ENCODE measurements at places on chromosomes 1 and 21.

DNA sequence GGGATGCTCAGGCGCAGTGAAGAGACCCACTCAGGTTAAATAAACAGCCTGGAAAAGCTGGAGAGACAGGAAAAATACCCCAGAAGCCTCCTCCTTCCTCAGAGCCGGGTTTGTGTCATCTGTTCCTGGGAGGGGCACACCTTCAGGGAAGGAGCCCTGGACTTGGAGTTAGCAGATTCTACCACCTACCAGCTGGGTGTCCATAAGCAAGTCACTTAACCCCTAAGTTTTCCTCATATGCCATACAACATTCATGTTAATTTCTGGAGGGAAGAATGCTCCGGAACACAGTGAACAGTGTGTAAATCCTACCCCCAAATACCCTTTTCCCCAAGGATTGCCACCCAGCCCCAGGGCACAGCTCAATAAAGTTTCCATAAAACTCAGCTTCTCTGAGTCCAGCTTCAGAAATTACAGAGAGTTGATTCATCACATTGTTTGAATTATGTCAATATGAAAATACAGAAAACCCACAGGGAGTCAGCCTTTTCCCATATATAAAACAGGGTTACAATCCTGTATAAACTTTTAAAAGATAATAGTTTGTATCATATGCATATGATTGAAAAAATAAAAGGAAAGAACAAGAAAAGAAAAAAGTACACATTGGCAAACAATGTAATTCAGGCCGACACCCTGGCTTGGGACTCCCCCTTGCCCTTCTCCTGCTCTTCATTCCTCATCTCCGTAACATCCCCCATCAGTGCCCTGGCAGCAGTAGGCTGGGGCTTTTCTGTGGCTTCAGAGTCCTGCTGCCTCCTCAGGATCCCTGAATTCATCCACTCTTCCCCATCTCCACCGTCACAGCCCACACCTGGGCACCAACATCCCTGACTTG is 291.8 kb upstream of the USP24 start:
- no peak for DNase-seq

GRCh38 chr21:45335761-45336534 is 48.3 kb upstream of the POFUT2 start:
- no peak for DNase-seq

DNA sequence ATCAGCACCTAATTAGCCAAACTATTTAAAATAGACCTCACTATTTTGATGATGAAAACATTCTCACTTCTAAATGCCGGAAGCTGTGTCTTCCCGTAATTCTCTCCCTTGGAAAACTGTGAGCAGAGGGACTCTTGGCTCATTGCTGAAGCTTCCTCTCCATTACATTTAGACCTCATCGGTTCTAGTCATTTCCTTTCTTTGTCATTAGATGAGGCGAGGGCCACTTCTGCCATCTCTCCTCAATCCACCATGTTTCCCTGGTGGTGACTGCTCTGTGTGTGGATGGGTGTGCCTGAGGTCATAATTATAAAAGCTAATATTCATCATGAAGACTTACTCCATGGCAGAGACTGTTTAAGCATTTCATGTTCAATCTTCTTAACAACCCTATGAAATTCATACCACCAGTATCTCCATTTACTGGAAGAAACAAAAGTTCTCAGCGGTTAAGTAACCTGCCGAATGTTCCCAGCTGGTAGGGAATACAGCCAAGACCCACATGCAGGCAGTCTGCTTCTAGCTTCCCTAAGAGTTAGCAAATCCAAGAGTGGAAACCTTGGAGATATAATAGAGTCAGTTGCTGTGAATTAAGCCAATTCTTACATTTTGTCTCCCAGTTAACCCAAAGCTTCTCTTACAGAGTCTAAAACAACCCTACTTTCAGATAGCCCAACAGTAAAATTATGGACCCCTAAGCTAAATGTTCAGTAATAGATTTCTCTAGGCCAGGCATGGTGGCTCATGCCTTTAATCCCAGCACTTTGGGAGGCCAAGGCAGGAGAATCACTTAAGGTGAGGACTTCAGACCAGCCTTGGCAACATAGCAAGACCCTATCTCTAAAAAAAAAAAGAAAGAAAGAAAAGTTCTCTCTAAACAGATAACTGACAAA is 156.2 kb downstream of the ZBTB18 start:
- no peak for DNase-seq

DNA sequence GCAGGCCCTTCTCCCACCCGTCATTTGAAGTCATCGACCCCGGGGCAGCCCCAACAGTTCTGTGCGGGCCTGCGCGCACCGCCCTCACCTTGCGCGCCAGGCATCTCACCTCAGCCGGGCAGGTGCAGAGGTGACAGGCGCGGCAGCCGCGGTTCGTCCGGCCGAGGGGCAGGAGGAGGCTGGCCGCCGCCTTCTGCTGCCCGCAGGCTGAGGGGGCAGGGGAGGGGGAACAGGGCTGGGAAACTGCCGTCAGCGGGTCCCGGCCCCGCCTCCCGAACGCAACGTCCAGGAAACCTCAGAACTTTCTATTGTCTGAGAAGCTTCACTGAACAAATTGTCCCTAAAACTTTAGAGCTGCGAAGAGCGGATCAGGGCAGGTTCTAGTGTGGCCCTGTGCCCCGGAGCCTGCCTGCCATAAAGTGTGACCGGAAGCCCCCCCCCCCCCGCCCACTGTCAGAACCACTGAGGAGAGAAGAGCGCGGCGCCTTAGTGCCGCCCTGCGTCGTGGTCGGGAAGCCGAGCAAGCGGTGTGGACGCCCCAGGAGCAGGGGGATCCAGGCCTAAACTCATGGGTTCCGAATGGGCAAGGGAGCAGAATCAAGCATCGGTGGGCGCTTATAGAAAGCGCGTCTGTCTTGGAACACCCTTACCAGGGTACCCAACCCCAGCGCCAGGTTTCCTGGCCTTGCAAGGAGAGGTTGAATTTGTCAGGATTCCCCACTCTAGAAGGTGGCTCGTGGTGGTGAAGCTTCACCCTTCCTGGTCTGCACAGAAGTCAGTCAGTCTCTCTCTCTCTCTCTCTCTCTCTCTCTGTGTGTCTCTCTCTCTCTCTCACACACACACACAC is 13.3 kb upstream of the TBX15 start:
- DNase-seq = no peak

GRCh38 chr1:161200421-161200991 is 1.7 kb upstream of the ADAMTS4 start:
- no peak for DNase-seq

- DNase-seq = no peak
Observed at GRCh38 chr1:97190326-97190725, 468.7 kb downstream of the PTBP2 start.

- DNase-seq = no peak
Observed at GRCh38 chr1:119806489-119806888, 4.8 kb downstream of the REG4 start.

DNA sequence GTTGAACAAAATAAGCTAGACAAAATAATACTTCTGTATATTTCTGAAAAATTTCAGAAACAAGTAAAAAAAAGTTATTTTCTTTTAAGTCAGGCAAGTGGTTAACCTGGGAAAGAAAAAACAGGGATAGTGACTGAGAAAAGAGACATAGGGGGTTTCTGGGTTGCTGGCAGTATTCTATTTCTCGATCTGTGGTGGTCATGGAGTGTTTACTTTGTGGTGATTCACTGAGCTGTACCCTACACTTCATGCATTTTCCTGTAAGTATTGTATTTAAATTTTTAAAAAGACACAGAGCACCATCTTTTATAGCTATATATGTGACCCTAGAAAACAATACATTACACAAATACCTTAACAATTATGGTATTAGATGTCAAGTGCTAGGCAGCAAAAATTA is 58.2 kb downstream of the ZNF644 start:
- no peak for DNase-seq

- no peak for DNase-seq
Observed at GRCh38 chr1:187244623-187245022, 415.9 kb downstream of the PLA2G4A start.

GRCh38 chr1:176863613-176864012 is 300.9 kb downstream of the ASTN1 start:
- no peak for DNase-seq

DNA sequence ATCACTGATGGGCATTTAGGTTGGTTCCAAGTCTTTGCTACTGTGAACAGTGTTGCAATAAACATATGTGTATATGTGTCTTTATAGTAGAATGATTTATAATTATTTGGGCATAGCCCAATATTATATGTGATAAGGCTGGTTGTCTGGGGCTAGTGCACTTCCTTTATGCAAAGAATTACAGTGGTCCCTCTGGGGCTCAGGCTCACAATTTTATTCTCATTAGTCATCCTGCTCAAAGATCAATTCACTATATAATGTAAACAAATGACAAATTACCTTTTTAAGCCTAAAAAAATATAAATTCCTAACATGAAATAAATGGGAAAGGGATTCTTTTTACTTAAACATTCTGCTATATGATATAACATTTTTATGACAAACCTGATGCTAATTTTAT is 5.0 kb downstream of the PLPPR4 start:
- DNase-seq = no peak

DNA sequence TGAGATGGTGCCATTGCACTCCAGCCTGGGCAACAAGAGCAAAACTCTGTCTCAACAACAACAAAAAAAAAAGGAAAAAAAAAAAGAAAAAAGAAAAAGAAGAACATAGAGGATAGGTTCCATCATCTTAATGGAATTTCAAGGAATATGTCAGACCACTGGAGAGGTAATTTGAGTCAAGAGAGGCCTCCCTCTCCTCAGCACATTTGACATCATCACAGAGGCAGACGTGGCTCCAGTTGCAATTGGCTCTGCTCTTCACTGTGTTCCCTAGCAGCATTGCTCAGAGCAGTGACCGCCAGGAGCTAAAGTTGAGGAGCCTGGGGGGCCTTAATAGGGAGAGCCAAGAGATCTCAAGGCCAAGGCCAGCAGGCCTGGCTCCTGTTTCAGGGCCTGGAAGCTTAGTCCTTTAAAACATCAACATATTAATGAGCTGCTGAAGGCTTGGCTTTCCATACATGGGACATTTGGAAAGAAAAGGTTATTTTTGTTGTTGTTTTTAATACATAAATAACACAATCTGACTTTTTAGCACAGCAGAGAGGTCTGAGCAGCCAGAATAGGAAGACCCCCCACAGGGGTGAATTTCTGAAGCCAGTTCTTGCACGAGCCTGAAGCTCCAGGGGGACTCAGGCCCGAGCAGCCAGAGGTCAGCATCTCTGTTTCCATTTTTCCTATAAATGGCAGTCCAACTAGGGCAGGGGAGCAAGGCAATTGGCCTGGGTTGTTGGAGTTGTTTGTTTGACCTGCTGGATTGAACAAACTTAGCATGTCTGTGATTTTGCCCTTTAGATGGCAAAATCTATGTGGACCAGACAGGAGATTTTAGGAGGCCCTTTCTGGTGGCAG is 118.3 kb upstream of the FGGY start:
- no peak for DNase-seq

DNA sequence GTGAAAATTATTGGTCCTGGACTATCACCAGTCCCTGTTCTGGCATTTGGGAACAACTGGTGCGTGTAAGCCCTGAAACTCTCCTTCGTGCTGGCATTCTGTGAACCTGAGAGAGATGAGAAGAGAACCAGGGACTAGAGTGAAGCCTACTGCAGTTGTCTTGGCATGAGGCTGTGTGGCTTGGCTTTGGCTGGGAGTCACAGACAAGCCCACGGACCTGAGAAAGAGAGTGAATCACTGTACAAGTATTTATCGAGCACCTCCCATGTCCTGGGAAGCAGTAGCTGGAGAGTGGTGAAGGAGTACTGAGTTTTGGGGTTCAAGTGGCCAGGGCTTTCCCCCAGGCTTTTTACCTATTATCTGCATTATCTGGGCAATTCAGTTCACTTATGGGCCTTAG is 63.3 kb downstream of the FGGY start:
- no peak for DNase-seq

- DNase-seq = no peak
Observed at GRCh38 chr1:64403331-64403730, 66.6 kb upstream of the CACHD1 start.

Data from Jurkat, Clone E6-1 (cell line).